ENCODE measurements at places on chromosomes 2 and 18.
A peak's percentile ranks its signal among the peaks of the same experiment; 100 is the strongest.

DNA sequence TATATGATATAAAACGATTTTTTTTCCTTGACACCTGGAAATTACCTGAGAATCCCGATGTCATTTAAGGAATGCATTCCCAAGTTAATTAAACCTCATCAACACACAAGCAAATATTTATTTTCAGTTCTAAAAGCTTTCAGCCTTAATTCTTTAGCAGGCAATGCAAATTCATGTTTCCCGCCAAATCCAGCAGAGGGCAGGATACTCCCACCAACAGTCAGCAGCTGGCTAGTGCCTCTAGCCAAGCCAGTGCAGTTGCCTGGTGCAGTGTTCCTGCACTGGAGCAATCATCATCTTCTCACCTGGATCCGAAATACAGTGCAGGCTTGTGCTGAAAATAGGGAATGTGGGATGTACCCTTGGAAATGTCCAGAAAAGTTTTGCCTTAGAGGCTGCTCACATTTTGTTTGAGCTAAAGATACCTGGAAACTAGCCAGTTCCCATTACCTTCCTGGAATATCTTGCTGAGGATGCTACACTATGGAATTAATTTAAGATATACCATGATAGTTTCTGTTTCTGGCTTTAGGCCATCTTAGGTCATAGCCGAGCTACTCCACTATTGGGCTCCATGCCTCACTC lies 48.4 kb upstream of the CYTIP start:
- peak; percentile 63 for DNase-seq

GRCh38 chr2:152406119-152406835 lies 71.3 kb downstream of the FMNL2 start:
- DNase-seq: no peak

DNA sequence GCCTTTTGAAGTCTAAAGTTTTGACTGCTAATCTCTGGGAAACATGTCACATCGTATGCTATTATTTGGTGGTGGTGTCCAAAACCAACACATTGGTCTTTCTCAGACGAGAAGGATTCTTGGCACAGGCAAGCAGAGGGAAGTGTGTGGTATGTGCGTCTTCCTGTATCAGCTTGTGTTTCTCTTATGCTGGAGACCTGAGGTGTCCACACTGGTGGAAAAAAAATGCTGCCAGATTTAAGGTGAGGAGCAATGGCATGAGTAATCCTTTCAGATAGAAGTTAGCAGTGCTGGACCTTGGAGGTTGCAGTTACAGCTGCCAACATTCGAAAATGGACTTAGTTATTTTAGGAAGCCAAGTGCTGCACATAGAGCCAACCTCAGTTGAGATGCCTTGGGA lies 11.7 kb upstream of the FHL2 start:
- DNase-seq: no peak

- DNase-seq: no peak
These were observed 1582.3 kb upstream of the TMEFF2 start for GRCh38 chr2:193776988-193777387.

- peak; percentile 68 for DNase-seq
These were observed 213.6 kb downstream of the TNS1 start for GRCh38 chr2:217789003-217789735.

DNA sequence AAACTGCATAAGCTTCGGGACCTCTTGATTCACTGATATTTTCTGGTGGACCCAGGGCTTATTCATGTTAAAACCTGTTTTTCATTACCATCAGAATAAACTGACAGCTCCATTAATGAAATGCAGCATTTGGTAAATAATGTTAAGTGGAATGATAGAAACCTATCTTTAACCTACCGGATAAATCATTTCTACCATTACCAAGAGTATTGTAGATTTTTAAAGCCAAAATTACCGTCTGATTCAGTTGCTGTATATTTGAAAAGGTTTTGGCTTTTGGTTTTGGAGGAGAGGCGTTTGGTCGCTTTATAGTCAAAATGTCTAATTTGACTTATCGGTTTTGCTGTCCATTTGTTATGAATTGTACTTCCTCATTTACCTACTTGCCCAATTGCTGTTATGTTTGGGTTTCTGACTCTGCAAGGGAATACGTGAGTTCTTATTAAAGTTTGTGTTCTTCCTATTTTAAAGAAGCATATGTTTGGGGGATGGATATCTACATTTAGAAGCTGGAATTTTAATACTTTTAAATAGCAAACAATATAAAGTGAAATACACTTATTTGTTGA lies 1.0 kb upstream of the CUL3 start:
- no peak for DNase-seq

- no peak for DNase-seq
These were observed 125.7 kb upstream of the HAAO start for GRCh38 chr2:42918041-42918440.

DNA sequence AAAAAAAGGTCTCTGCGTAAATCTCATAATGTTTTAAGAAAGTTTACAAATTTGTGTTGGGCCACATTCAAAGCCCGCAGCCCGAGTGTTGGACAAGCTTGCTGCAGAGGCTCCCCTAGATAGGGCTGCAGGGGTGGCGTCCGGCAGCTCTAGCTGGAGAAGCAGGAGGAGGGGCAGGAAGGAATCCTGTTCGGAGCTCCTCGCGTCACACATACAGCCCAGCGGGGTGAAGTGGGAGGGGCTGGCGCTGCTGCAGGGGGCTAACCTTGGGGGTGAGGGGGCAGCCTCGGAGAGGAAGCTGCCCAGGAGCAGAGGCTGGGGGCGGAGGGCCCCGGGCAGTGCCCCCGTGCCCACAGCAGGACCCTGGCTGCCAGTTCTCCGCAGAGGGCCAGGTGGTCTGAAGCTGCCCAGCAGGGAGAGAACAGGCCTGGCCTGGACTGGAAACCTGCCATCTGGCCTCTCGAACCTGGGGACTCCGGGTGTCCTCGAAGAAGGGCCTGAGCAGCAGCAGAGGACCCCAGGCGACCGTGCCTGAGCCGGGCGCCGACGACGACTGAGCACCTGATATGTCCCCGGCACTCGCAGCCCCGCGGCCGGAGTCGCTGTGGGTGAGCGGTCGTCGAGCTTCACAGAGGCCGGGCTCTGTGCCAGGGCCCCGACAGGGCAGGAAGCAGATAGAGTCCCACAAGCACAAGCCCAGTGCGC lies 2.6 kb upstream of the GPR35 start:
- DNase-seq: no peak

- no peak for DNase-seq
These were observed 3.4 kb downstream of the REL start for GRCh38 chr2:60884800-60885199.

DNA sequence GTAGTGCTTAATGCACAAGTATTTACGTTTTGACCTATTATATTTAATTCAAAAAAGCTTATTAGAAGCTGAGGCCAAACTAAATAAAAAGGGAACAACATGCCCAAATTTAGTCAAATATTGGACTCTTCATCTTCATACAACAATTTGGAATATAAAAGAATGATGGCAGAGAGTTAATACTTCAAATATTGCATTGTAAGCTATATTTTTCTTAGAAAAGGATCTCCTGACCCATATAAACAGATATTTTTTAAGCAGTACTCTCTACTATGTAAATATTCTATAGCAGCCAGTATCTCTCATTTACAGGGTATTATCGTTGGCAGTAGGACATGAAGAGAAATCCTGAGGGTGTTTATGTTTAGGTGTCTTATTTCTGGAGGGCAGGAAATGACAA lies 531.2 kb downstream of the NYAP2 start:
- no peak for DNase-seq

DNA sequence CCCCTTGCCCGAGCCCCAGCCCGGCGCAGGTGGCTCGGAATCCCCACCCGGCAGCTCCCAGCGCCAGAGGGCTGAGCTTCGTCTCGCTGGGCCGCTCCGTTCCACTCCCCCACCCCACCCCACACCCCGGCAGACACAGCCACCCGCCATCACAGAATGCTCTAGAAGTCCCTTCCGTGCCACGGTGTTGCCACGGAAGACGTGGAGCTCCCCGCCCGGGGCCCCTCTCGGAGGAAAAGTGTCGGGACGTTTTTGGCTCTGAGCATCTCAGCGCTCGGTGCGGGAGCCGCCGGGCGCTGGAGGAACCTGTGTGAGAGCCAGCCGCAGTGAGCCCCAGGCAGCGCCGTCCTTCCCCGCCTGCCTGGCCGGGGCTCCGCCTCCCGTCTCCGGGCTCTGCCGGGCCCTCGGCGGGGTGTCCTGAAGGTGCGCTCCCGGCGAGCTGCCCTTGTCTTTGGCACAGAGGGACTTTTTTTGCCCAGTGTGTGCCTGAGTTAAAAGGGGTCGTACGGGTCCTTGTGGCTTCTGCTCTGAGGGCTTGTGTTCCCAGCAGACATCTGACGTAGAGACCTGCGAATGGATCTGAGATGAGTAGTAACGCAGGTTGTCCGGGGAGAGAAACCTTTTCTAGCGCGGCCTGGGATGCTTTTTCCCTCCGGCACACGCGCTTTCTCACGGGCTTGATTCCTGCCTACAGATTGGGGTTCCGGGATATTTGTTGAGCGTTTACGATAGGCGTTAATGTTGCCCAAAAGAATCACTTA lies 1.8 kb downstream of the ZCCHC2 start:
- DNase-seq: peak; percentile 58

DNA sequence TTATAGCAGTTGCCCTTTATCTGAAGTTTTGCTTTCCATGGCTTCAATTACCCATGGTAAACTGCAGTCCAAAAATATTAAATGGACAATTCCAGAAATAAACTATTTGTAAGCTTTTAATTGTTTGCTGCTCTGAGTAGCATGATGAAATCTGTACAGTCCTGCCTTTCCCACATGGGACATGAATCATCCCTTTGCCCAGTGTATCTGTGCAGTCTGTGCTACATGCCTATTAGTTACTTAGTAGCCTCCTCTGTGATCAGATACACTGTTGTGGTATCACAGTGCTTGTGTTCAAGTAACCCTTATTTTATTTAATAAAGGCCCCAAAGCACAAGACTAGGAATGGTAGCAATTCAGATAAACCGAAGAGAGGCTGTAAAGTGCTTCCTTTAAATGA lies 810.6 kb upstream of the PIK3C3 start:
- no peak for DNase-seq

DNA sequence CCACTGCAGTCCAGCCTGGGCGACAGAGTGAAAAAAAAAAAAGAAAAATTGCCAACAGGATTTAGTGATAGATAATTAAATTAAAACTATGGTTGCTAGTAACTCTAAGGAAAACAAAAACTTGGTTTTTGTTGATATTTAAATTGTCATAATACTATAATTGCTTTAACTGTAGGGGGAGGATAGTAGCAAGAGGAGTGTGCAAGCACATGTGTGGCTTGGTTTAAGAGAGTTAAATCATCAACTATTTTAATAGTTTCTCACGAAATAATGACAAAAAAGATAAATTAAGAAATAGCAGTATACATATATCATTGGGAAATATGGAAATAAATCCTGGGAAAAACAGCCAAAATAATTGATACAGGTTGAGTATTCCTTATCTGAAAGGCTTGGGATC lies 27.4 kb upstream of the RAPGEF4 start:
- no peak for DNase-seq

GRCh38 chr2:204258890-204259289 lies 286.4 kb upstream of the PARD3B start:
- DNase-seq: no peak

DNA sequence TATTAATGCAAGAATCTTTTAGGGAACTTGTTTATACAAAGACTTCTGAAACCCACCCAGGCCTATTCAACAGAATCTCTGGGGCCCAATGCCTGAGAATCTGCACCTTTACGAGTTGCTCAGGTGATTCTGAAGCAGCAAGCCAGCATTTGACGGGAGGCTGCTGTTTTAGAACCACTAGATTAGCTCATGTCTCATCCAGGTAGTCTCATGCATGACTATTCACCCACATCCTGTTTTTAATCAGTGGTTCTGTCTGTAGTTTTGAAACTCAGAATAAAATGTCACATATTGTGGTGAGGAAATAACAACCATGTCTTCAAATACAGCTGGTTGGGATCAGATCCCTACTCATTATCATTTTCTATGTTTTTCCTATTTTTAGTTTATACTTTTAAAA lies 39.5 kb downstream of the CYTIP start:
- no peak for DNase-seq

DNA sequence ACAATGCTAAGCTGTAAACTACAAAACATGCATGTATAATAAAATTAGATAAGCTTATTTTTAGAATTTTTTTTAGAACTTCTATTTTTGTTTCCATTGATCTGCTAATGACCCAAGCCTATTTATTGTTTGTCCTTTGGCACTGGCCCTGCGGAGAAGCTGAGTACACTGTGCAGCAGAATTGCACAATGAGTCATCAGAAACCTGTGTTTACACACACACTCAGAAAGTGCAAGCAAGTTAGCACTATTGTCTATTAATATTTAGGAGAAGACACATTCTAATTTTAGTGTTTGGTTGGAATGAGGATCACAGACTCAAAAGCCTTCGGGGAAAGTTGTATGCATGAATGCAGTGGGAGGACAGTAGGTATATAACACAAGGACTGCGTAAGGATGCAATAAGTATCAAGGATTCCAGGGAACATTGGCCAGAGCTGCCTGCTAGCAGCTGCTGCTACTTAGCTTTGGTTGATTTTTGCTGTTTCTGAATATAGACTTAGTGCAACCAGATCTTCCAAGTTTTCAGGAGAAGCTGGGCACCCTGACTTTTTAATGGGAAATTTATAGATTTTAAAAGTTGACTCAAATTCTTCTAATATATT lies 128.2 kb downstream of the KCNH7 start:
- DNase-seq: no peak

- no peak for DNase-seq
These were observed 49.3 kb downstream of the KCNG2 start for GRCh38 chr18:79846936-79847557.

DNA sequence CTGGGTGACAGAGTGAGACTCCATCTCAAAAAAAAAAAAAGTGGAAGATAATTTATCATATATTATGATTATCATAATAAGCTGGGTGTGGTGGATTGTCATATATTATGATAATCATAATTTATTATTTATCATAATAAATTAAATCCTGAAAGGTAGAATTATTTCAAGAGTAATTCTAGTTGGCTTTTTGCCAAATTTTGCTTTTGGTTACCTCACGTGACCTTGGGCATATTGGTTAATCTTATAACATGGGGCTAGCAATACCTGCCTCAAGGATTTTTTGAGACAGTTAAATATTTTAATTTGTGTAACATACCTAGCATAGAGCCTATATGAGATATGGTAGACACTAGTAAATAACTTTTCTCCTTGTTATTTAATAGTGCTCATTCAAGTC lies 111.3 kb upstream of the TTC27 start:
- no peak for DNase-seq

GRCh38 chr18:63736876-63737275 lies 34.1 kb downstream of the SERPINB11 start:
- DNase-seq: no peak

DNA sequence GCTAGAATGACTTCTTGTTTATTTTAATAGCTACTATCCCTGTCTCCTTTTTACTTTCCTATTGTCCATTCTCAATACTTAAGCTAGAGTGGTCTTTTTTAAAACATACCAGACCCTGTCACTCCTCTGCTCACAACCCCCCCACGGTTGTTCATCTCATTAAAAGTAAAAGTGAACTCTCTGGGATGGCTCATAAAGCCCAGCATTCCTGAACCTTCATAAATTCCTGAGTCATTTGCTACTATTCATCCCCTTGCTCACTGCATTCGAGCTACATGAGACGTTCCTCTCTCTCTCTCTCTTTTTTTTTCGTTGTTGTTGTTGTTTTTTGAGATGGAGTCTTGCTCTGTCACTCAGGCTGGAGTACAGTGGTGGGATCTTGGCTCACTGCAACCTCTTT lies 148.7 kb upstream of the DSEL start:
- no peak for DNase-seq
